ENCODE measurements at places on chromosomes 5 and 9.

DNA sequence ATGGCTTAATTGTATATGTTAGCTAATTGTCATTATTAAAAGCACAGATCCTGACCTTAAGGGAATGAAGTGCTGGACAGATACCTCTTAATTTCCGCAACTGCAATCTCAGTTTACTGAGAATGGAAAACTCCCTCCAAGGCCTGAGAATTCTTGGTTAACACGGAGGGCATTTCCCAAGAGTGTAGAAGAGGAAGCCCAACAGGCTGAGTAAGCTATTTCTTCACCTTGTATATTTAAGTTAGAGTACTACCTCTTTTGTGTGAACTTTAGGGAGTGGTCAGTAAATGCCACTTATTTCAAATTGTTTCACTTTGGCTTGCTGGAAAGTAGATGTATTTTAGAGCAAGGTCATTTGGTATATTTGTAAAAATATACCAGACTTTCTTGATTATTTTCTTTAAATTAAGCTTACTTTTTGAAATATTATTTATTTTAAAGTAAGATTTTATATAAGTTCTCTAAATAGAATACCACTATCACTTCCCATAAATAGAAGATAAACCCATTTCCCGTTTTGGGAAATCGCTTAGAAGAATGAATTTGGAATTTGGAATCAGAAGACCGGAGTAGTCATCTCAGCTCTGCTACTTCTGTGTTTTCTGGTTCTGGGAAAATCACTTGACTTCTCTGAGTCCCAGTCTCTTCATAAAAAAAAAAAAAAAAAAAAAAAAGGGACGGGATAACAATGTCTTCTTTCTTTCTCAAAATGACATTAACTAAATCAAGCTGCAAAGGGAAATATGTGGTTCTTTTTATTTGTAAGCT lies 26.0 kb upstream of the C9orf72 start:
- no peak for DNase-seq

DNA sequence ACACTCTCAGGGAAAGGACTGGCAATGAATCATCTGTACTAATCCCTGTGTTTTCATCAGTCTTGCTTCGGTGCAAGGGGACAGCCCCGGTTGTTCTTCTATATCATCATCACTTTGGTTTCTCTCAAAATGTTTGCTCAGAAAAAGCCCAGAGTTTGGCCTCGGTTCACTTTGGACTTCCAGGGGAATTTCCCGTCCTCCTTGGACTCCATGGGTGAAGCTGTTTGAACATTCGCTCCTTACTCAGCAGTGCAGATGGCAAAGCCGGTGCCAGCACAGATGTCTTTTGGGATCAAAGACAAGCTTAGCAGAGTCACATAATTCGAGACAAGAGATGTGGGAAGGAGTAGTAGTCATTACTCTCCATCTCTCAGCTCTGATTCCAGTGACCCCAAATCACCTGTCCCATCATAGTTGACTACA lies 69.8 kb upstream of the TNFSF8 start:
- no peak for DNase-seq

DNA sequence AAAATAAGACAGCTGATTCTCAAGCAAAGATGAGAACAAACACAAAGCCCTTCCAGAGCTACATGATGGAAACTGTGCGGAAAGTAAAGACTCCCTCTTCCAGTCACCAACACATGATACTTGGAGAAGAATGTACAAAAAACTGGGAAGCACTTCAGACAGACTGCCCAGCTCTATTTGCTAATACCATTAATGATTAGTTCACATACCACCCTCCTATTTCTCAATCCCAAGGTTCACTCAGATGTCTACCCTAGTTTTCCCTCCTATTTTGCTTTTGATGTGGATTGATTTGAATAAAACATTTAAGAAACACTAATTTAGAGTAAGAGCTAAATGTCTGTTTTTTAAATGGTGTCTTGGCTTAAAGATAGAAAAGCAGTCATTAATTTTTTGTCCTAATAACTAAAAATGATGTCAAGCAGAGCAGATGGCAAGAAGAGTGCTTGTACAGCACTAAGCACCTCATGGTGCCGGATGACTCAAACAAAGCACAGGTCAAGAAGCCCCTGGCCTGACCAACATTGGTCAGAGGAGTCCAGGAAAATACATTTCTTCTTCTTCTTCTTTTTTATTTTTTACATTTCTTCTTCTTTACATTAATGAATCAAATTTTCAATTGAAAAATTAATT lies 639.4 kb downstream of the PDE4D start:
- no peak for DNase-seq

GRCh38 chr9:37820142-37820541 lies 19.5 kb downstream of the DCAF10 start:
- DNase-seq: no peak

DNA sequence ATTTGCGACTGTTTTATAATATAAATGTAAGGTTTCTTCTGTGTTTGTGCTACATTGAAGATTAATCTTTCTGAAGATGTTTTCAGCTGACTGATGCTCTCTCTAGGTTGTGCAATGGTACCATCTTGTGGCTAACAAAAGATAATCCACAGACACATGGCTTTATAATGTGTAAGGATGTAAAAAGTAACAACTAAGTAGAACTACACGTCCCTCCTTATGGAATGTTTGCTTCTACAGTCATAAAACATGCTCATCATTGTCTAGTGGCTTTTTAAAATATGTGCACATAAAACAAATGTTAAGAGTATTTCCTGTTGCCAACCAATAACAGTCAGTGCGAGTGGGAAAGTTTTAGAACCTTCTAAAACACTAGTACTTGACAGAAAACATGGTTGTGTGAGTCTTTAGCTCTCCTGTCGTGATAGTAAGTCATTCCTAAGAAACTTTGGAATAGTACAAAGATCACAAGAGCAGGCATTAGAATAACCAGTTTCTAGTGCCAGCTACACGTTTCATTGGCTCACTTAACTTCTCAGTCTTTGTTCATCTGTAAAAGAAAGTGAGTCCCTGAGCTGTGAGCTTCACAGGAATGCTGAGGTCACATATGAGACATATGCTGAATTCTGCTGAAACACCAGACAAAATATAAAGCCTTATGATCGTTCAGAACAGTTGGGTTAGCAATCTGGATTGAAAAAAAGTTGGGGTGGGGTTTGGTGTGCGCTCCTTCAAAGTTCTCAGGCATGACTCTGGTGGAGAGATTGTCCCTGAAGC lies 75.7 kb upstream of the GLIS3 start:
- peak; percentile 38 for DNase-seq

DNA sequence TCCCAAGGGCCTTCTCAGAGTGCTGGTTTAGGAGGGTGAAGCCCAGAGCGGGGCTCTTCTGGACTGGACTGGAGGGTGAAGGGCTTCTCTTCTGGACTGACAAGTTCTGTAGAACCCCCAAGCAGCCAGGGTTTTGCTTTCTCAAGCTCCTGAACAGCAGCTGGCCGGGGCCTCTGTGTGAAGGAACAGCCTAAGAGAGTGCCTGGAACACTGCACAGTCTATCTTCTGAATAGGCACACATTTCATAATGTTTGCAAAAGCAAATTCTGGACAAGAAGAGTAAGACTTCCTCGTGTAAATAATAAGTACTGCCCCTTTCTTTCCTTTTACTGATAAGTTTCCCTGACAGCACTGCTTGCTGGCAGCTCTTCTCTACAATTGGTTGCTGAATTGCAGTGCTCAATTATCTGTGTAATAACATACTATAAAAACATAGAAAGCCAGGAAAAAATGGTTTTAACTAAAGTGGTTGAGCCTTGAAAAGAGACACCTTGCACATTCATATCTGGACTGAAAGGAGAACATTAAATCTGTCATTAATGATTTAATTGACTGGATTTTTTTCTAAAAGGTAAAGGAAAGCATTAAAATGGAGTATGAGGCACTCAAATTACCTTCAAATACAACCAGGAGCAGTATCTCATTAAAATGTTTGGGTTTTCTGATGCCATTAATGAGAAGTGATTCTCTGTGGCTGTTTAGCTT lies 20.5 kb downstream of the MAST4 start:
- no peak for DNase-seq

- peak; percentile 86 for DNase-seq
Measured at GRCh38 chr5:54905942-54906537, 79.4 kb downstream of the ESM1 start.

GRCh38 chr9:70291446-70291845 lies 32.7 kb downstream of the SMC5 start:
- DNase-seq: no peak

GRCh38 chr5:78804995-78805394 lies 156.4 kb upstream of the LHFPL2 start:
- no peak for DNase-seq

GRCh38 chr9:108727580-108728111 lies 128.1 kb downstream of the ACTL7B start:
- DNase-seq: peak; percentile 10

DNA sequence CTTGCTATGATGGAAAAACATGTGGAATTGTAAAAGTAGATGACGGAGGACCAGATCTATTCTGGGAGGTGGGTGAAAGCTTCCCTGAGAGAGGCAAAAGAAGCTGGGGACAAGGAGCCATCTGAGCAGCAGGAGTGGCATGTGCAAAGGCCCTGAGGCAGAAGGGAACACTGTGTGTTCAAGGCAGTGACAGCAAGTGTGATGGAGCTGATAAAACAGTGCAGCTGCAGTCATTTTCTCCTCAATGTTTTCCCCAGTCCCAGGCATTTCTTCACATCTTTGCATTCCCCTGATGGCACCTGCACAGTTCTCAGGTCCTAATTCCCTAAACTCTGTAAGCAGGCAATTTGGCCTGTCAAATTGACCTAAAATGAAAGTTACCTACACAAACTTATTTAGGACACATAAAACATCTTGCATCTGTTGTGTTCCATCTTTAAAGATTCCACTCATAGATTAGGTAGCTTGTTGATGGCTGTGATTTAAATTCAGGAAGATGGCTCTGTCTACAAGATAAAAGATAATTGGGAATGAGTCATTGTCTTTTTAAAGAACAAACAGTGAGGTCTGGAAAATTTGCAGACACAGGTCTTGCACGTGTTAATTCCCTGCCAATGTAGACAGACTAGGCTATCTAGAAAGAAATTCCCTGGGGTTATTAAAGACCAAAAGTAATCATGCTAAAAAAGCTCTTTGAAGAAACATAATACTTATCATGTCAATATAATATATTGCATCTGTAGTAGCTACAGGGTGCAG lies 289.6 kb upstream of the SGCD start:
- no peak for DNase-seq

DNA sequence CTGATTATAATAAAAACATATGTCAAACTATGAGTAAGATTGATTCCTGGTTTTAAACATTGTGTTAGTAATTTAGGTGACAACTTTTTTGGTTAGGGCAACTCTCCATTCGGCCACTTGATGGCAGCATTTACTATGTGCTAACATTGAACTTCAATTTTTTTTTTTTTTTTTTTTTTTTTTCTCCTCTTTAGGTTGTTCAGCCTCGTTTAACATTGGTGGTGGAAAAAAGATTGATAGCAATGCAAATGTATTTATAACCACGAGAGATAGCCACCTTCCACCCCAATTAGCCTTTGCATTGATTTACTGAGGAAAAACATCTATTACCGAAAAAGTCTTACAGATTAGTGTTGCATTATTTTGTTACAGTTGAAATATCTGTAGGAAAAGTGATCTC lies 159.1 kb downstream of the CSNK1G3 start:
- DNase-seq: peak; percentile 62

DNA sequence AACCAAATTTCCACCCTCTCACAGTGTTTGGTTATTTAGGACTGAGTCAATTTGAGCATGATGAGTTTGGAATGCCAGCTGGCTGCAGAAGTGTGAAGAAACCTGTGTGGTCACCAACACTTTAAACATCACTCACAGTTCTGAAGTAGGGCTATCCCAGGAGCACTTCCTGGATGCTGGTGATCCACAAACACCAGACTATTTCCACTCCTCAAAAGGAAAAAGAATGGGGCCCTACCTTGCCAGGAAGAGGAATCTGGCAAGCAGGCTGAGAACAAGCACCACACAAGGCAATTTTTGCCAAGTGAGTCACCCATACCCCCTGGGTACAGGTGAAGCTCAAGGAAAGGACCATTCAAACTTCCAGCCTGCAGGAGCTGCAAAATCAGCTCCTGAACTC lies 294.2 kb upstream of the PTGER4 start:
- DNase-seq: no peak

DNA sequence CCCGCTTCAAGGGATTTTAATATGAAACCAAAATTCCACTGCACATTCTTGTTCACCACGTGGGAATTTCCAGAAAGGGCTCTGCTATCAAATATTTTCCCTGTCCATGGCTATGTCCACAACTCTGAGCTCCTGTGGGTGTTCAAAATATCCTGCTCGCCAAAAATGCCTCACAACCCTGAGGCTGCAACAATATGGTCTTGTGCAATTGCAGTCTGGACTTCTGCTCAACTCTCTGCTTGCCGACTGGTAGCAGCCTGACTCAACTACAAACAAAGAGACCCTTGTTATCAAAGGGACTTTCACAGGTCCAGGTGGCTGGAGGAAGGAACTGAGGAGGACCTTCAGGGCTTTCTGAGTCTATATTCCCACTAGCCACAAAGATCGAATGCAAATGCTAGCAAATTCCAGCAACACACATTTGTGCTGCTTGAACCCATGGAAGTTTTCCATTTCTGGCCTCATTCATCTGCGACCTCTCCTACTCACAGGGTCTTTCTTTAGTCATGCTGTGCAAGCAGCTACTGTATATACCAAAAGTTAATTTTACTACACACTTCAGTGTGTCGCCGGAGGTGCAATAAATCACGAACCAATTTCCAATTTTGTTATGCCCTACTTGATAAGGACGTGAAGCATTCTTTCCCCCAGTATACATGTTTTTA lies 169.2 kb upstream of the SLC30A5 start:
- DNase-seq: peak; percentile 95

DNA sequence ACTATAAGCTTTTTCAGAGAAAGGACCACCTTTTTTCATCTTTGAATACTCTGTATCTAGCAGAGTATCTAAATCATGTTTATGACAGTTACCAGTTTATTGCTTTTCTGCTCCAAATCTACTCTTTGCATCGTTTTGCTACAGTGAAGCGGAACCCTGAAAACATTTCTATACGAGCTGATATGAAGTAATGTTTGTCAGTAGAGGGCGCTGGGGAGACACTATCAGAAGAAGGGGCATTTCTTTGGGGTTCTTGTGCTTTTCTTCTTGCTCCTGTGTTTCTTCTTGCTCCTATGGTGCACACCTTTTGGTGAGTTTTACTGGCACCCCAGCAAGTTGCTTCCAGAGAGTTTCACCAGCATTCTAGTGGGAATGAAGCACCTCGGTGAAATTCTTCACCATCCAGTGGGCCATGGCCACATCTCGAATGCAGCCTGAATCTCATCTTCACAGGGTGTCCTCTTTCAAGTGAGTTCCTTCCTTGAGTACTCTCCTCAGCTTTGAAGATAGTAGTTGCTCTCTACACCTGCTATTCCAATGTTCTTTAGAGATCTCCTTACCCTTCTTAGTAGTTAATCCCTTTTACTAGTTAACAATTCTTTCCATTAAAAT lies 98.4 kb downstream of the FGF1 start:
- DNase-seq: peak; percentile 68

Data from cardiac muscle cell (in vitro differentiated cells and primary cell).